Heart right ventricle (tissue), 16 donors: ENCODE measurements at places on chromosomes 13 and 19. TPM values are rescaled to one million over a fixed set of nuclear protein-coding genes. Genes with fewer than 3 reads are reported as not detected.

RPL28 gene
- total RNA-seq = 475 TPM

KLK10 gene
- total RNA-seq = 0.45 TPM

DNA sequence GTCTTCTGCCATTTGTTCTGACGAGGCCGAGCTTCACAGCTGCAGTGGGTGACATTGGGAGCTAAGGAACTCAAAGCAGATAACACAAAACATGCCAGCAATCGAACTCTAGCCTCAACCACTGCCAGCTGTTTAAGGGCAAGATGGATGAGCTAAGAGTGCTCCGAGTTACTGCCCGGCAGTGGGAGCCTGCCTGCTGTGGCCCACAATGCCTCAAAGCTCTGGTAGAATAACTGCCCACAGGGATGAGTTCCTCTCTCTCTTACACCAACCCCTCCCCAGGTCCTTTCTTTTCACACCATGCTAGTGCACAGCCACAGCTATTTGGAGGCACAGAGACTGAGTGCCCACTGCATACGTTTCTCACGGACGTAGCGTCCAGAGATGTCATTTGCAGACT lies 330.5 kb downstream of the FGF9 start:
- no peak for DNase-seq

GRCh38 chr13:37418490-37418889 lies 180.1 kb downstream of the POSTN start:
- no peak for DNase-seq

DAND5 gene
- 10.5 TPM for total RNA-seq

- no peak for DNase-seq
Measured at GRCh38 chr19:39052846-39053245, 20.5 kb upstream of the FBXO27 start.

DNA sequence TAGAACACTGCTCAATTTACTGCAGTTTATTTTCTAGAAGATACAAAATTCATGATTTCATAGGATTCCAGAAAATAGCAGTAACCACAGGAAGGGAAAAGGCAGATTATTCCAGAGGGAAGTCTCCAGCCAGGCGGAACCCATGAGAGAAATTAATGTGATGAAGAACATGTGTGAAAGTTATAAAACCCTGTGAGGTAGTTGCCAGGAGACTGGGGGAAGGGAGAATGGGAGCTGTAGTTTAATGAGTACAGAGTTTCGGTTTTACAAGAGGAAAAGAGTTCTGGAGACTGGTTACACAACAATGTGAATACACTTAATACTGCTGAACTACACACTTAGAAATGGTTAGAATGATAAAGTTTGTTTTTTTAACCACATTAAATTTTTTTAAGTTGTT lies 14.2 kb upstream of the PDX1 start:
- no peak for DNase-seq

GRCh38 chr13:29439601-29440388 lies 155.7 kb downstream of the SLC7A1 start:
- no peak for DNase-seq

DNA sequence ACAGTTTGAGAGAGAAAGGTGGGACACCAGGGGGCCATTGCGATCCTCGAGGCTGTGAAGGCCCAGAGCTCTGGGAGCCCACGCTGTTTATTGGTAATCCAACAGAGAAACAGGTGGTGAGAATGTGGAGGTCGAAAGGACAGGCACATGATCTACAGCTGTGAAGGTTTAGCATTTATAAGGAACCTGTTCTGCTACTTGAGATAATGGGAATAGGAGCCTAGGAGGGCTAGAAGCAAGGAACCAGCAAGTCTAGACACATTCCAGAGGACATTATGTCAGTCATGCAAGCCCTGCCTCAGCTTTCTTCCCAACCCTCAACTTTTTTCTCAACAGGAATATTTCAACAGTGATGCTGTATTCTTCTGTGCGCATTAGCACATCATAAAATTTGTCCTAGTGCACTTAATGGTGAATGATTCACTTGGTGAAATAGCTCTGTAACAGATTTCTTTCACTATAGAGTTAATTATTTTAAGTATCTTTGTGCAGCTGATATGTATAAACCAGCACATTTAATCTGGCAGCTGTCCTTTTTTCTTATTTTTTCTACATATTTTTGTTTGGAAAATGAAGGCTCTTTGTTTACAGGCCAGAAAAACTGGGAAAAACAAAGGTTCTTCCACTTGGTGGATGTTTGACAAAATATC lies 25.4 kb downstream of the ZNF90 start:
- DNase-seq = no peak

DNA sequence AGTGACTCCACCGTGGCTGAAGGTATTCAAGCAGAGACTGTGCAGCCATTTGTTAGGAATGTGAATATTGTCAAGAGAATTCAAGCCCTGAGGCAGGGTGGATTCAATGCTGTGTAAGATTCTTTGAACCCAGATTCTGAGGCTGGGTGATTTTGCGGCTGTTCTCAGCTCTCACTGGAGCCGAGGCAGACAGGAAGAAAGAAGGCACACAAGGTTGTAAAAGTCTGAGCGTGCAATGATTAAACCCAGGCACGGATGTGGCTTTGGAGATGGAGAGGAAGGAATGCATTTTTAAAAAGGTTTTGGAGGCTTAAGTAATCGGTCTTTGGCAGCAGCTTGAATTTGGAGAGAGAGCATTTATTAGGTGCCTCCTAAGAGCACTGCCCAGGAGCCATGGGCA lies 187.9 kb downstream of the KATNAL1 start:
- no peak for DNase-seq

GRCh38 chr13:111280681-111281585 lies 39.5 kb upstream of the TEX29 start:
- DNase-seq = no peak

DNA sequence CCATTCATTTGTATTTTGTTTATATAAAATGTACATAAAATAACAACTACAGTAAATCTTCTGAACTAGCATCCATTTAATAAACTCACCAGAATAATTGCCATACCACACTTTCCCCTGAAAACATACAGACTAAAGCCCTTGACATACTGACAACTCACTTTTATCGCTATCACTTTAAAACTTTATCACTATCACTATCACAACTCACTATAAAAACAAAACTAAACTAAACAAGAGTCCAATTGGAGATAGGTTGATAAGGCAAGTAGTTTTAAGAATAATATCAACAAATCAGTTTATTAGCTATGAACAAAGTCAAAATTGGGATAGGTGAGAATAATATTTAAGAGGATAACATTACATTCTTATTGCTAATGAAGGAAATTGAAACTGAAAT lies 108.9 kb downstream of the SLITRK6 start:
- DNase-seq = no peak

- DNase-seq = peak; percentile 22
Measured at GRCh38 chr19:52941941-52942385, 18.7 kb upstream of the ZNF888 start.

GRCh38 chr19:17418710-17419109 lies 1.1 kb upstream of the MVB12A start:
- DNase-seq = no peak

TLE6 gene
- 0.34 TPM for total RNA-seq

GRCh38 chr13:50810998-50811397 lies 32.5 kb downstream of the DLEU7 start:
- DNase-seq = no peak

WDR83 gene
- 8.1 TPM for total RNA-seq

GRCh38 chr13:33349288-33349985 lies 63.9 kb upstream of the STARD13 start:
- no peak for DNase-seq

GRCh38 chr19:39133431-39134270 lies 8.1 kb downstream of the PAK4 start:
- DNase-seq = no peak

F10 gene
- total RNA-seq = 5.0 TPM

FBN3 gene
- total RNA-seq = not detected

ZNF132 gene
- total RNA-seq = 4.6 TPM

DNA sequence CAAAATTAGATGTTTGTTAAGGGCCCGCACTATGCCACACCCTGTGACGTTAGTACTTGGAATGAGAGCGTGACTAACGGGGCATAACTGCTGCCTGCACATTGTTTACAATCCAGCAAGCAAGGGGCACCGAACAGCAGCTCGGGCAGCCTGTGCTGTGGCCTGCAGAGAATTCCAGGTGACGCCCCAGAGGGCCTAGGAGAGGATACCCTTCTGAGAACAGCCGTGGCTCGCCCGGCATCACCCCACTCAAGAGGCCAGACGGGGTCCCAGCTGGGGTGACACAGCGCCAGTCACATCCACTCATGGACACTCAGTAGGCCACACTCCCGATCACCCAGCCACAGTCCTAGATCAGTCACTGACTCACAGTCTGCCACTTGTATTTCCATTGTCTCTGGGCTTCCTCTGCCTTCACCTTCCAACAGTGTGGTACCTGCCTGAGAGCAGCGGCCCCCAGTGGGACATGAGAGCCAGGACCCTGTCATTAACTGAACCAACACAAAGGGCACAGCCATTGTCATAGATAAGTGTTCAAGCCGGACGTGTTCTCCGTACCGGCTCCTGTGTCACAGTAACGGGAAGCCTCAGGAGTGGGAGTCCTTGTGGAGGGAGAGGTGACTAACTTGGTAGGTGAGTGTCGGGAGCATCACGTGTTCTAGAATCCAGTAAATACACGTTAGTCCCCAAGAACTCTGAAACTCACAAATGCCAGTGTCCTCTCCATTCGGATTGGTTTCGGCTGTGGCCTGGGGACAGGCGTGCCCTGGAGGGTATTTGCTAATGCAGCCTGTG lies 7.5 kb downstream of the ZNF331 start:
- no peak for DNase-seq

DNA sequence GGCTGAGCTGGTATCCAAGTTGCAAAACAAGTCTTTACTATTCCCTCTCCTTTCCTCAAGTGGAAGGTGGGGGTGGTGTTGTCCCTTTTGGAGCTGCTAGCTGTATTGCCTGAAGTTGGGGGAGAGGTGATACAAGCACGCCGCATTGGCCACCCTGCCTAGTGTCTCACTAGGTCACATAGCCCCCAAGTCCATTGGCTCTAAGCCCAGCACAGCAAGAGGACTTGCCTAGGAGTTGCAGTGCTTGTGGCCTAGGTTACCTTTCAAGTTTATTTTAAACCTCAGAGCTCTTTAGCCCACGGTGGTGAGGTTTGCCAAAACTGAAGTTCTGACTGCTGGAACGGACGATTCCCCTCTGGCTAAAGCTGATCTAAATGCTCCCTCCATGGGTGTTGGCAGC lies 5.3 kb upstream of the DNAJC3 start:
- no peak for DNase-seq

DNA sequence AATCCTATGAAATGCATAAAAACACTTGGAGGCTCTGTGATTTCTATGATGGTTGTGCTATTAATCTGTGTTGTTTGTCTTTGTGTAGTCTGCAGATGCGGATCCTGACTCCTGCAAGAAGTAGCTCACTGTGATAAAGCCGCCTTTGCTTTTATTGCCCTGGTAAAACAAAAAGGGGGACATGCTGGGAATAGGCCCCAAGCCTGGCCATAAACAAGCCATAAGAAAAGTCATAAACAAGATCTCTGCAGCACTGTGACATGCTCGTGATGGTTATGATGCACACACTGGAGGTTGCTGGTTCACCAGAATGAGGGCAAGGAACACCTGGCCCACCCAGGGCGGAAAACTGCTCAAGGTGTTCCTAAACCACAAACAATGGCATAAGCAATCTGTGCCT lies 26.6 kb upstream of the ZNF266 start:
- DNase-seq = no peak

ZNF492 gene
- 0.09 TPM for total RNA-seq

DNA sequence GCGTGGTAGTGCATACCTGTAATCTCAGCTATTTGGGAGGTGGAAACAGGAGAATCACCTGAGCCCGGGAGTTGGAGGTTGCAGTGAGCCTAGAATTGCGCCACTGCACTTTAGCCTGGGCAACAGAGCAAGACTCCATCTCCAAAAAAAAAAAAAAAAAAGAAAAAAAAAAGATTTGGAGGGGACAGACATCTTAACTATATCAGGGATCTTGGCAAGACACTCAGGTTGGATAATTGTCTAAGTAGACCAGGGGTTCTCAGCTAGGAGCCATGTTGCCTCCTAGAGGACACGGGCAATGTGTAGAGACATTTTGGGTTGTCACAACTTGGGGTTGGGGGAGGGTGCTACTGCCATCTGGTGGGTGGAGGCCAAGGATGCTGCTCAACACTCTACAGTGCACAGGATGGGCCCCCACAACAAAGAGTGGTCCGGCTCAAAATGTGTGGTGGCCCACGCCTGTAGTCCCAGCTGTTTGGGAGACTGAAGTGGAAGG lies 1.9 kb upstream of the ZNF580 start:
- DNase-seq = peak; percentile 29

GRCh38 chr13:36778083-36778671 lies 40.8 kb upstream of the RFXAP start:
- DNase-seq = no peak

DNA sequence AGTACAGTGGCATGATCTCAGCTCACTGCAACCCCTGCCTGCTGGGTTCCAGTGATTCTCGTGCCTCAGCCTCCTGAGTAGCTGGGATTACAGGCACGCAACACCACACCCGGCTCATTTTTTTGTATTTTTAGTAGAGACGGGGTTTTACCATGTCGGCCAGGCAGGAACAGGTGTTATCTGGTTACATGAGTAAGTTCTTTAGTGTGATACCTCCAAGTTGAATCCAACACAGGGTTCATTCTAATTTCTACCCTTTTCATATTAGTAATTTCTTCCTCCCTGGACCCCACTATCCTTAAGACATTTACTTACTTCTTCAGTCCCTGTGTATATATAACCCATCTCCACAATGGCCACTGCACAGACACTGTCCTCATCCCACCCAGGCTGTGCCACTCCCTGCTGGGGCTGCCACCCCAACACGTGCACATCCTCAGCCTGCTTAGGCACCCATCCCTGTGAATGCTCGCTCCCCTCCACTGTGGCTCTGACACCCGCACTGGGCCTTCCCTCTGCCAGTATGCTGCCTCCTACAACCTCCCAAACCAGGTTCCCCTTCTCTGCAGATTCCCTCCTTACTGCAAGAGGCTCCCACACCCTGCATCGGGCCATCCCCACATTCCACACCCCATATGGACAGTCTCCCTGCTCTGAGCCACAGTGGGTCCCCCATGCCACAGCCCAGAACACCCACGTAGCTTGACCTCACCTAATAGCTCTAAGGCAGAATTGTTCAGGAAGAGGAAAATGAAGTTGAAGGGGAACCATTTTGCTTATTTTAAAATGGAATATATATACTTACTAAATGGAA lies 147.1 kb downstream of the TBC1D4 start:
- DNase-seq = no peak
